ENCODE measurements at places on chromosomes 3 and 15. TPM values are rescaled to one million over a fixed set of nuclear protein-coding genes. Genes with fewer than 3 reads are reported as not detected.
A peak's percentile ranks its signal among the peaks of the same experiment; 100 is the strongest.

GRCh38 chr3:123792473-123793201 lies 91.5 kb downstream of the MYLK start:
- DNase-seq = no peak

The RAB6B gene
- total RNA-seq = 29.6 TPM

GRCh38 chr3:131543714-131544113 lies 40.9 kb upstream of the MRPL3 start:
- DNase-seq = no peak

GRCh38 chr15:95644100-95644875 lies 686.2 kb upstream of the NR2F2 start:
- no peak for DNase-seq

DNA sequence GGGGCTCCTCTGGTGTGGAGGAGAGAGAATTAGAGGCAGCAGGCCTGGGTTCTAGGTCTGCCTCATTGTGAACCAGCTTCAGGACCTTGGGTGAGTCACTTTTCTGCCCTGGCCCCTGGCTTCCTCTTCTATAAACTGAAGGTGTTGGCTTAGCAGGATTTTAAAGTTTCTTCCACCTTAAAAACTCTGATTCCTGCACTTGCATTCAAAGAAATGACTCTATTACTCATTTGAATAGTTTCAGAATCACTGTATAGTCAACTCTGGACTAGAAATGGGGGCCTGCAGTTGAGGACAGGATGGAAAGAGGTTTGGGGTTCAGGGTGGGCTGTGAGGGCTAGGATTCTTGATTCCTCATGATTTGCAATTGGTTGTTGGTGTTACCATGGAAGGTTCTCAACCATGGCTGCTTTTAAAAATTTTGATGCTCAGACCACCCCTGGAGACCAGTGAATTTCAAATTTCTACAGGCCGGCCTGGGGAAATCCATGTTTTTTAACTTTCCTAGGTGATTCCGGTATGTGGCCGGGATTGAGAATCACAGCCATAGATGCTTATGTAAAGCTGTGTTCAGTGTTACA lies 19.9 kb downstream of the SMAD3 start:
- DNase-seq = no peak

DNA sequence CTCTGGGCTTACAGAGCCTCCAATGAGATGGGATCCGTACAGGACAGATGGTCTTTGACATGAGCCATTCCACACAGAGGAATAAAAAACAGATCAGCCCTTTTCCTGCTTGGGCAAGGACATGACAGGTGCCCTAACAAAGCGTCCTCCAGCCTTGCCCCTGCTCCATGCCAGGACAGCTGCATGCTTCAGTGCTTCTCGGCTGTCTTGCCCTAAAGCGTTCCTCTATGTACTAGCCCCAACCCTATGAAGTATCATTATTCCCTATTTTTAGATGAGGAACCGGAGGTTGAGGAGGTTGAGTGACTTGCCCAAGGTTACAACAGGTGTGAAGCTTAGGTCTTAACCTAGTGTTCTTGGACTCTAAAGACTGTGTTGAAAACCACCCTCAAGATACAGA lies 10.5 kb downstream of the POMGNT2 start:
- DNase-seq = no peak

DNA sequence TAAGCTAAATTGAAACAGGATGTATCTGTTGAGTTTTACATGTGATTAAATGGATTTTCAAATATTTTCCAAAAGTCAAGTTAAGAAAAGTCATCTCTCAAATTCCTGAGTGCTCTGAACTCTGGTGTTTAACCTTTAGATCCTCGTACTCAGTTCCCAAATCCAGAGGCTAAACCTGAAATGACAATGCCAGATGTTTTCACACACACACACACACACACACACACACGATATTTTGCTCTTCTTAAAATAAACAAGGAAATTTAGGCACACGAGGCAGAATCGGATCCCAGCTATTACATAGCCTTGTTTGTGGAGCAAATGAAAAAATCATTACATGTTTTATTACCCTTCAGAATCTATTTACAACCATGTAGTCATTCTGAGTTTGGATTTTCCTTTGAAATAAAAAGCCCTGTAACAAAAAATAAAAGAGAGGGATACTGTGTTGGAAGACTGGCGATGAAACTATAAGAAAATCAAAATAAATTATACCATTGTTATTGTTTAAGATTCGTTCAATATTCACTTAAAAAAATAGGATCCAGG lies 20.6 kb upstream of the UBE2E1 start:
- DNase-seq = no peak

The FSTL1 gene
- total RNA-seq = 3,511 TPM

GRCh38 chr3:112115806-112116383 lies 17.2 kb downstream of the GCSAM start:
- DNase-seq = no peak

DNA sequence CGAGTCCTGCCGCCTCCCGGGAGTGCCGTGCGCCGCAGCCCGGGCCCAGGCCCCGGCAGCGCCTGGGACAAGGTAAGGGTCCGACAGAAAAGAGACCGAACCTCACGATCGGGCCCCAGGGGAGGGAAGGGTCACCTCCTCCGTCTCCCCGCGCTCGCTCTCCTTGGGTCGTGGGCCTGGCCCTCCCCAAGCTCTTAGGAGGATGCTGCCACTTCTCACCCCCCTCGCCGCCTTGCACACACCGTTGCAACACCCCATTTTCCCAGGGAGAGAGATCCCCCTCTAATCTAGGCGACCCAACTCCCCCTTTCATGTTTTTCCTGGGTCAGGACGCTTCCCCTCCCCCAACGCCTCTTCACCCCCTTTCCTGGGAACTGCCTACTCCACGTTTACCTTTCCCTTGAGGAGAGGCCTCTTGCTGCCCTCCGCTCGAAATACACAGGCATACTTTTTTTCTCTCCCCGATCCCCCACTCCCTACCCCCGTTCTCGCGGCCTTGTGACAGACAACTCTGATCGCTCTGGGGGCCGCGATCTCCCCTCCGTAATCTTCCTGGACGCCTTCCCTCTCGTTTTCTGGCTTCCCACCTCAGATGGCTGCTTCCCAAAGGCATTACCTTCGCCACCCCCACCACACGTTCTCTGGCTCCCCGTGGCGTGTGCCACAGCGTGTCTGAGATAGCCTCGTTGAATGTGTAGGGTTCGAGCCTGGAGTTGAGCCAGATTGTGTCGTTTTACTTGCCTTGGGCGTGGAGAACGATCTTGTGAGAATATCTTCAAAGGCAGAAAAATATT lies 688 bp downstream of the SETD5 start:
- peak; percentile 87 for DNase-seq

DNA sequence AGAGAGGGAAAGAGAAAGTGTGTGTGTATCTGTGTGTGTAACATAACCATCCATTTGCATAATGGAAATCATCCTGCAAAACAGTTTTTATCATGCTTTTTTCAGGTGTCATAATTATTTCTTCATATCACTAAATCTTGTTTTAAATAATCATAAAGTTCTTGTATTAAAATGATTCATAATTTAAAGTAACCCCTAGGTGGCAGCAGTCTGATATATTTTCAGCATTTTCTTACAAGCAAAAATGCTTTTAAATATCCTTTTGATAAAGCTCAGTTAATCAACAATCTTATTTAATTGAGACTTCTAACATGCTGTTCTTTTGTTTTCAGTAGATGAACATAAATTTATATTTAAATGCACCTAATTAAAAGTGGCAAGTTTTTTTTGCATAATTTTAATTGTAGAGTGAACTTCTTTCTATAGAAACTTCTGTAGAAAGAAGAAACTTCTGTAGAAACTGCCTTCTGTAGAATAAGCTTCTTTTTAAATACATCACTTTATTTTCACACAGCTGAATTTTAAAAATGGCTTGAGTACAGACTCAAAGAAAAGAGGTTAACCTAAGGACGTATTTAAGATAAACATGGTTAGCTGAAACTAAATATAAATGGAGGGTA lies 72.5 kb downstream of the OPA1 start:
- no peak for DNase-seq

DNA sequence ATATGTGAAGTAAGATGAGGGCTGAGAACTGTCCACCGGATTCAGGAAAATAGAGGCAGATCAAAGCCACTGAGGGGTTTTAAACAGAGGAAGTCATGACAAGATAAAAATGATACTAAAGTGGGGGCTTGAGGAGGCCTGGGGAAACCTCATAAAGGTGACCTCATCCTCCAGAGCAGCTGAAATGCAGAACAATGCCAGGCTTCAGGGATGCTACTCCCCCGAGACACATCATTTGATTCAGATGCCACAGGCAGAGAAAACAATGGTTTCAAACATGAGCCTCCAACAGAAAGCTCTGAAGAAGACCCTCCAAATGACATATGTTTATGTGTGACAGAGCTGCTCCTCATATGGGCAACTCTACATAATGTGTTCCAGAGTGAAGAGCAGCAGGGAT lies 6.4 kb downstream of the CFAP20DC start:
- DNase-seq = no peak

The MORC1 gene
- total RNA-seq = not detected

DNA sequence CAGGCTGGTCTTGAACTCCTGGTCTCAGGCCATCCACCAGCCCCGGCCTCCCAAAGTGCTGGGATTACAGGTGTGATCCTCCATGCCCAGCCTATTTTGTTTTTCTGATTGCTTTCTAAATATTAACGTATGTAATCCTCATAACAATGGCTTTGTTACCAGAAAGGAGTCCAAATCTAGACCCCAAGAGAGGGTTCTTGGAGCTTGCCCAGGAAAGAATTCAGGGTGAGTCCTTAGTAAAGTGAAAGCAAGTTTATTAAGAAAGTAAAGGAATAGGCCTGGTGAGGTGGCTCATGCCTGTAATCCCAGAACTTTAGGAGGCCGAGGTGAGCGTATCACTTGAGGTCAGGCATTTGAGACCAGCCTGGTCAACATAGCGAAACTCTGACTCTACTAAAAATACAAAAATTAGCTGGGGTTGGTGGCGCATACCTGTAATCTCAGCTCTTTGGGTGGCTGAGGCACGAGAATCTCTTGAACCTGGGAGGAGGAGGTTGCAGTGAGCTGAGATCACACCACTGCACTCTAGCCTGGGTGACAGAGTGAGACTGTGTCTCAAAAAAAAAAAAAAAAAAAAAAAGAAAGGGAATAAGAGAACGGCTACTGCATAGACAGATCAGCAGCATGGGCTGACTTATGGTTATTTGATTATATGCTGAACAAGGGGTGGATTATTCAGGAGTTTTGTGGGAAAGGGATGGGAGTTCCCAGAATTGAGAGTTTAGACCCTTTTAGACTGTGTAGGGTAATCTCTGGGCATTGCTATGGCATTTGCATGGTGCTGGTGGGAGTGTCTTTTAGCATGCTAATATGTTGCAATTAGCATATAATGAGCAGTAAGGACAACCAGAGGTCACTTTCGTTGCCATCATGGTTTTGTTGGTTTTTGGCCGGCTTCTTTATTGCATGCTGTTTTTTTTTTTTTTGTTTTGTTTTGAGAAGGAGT lies 36.1 kb downstream of the TYRO3 start:
- no peak for DNase-seq

- no peak for DNase-seq
Observed at GRCh38 chr3:50550079-50550736, 17.3 kb downstream of the C3orf18 start.

GRCh38 chr15:65354835-65355172 lies 23.0 kb downstream of the IGDCC3 start:
- DNase-seq = no peak

The SPSB4 gene
- total RNA-seq = 2.7 TPM

- DNase-seq = no peak
Observed at GRCh38 chr3:164387236-164387635, 691.1 kb downstream of the SI start.

DNA sequence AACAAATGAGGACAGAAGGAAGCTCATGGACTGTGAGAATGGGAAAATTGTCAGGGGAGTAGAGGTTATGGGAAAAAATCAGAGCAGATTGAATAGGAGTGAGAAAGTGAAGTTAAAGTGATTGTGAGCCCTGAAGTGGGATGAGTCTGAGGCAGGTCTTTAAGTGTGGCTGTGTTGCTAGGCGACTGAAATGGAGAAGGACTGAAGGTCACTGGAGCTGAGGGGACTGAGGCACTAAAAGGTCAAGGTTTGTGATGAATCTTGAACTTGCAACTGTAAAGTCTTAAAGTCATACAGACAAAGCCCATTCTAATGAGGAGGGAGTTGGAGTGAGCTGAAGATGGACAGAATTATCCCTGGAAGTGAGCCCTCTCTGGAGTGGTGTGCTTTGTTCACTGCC lies 518.9 kb downstream of the TUSC7 start:
- no peak for DNase-seq

The STRIT1 gene
- total RNA-seq = not detected

GRCh38 chr15:45200001-45200798 lies 12.4 kb upstream of the SHF start:
- DNase-seq = no peak

The OCA2 gene
- total RNA-seq = 3.3 TPM

The AADAC gene
- not detected for total RNA-seq

DNA sequence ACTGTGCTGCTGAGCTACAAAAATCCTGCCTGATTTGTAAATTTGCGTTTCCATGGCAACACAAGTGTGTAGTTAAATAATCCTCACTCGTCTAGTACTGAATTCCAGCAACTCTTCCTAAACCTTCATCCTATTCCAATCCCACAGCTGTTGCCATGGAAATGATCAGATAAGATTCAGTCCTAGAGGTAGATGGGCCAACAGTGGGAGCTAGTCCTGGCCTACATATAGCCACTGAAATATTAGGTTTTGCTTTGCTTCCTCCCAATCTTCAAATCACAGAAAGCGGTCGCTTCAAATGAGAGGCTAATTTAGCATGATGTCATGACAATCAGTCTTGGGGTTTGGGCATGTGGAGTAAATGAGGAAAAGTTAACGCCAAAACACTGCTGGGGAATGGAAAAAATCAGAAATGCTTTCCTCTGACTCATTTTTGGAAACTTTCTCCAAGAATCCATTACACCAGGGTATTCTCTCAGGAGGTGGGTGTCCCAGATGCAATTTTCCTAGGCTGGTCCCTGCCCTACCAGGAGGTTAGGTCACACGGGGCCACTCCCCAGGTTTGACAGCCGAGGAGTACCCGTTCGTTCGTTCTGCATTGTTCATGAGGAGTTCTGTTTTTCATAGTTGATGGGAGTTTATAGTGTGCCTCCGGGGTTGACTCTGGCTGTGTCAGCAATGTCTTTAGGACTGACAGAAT lies 159.2 kb upstream of the SLCO3A1 start:
- DNase-seq = no peak

GRCh38 chr3:197580253-197580691 lies 24.5 kb upstream of the BDH1 start:
- DNase-seq = no peak

The ANKUB1 gene
- not detected for total RNA-seq

DNA sequence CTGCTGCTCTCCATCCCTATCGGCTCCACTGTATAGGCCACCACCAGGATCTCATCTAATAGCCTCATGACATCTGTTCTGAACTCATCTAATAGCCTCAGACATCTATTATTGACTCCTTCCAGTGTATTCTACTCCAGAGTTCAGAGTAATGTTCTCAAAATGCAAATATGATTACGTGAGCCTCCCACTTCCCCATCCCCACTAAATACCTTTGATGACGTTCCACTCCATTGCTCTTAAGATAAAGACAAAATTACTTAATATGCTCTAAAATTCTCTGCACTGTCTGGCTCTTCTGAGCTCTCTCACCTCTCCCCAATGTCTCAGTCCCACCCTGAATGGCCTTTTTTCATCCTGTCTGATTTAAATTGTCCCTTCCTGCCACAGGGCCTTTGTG lies 94.7 kb downstream of the SAMMSON start:
- DNase-seq = no peak

GRCh38 chr15:52383100-52383588 lies 87.5 kb upstream of the MYO5C start:
- no peak for DNase-seq

The CTXN2 gene
- not detected for total RNA-seq

The LRRK1 gene
- 11.3 TPM for total RNA-seq
